ENCODE measurements at places on chromosomes 5 and 9.

GRCh38 chr9:121333950-121334773, 35.9 kb downstream of the STOM start:
- DNase-seq = no peak

GRCh38 chr9:135010921-135011320, 76.5 kb upstream of the OLFM1 start:
- DNase-seq = no peak

- no peak for DNase-seq
These were observed 34.4 kb upstream of the KCNIP1 start for GRCh38 chr5:170469414-170469813.

DNA sequence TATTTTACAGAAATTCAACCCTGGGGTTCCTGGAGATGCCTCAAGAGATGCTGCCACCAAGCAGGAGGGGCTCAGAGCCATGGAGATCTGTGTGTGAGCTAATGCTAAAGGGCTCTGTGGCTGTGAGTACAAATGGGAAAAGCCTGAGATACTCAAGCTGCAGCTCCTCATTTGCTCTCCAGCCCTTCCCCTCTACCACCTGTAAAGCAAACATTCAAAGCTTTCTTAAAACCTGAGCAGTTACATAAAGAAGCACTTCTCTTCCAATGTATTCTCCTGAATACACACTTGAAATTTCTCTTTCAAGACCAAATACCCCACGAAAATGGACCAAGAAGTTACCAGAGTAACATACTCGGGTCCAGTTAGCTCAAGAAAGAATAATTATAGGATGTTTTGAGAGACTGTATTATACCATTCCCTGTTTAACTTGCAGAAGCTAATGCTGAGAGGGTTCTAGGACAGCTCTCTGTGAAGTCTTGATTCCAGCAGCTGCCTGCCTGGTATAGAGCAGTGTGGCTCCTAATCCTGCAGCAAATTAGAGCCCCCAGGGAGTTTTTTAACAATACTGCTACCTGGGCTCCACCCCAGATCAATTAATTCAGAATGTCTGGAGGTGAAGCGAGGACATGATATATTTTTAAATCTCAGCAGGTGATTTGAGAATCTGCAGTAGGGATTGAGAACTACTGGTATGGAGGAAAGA, 21.1 kb downstream of the RGS7BP start:
- no peak for DNase-seq

GRCh38 chr5:140130949-140131733, 5.4 kb downstream of the IGIP start:
- DNase-seq = no peak

- DNase-seq = no peak
These were observed 16.3 kb upstream of the LAMC3 start for GRCh38 chr9:130992682-130993032.

GRCh38 chr9:21904776-21905175, 89.4 kb downstream of the CDKN2A start:
- DNase-seq = no peak

GRCh38 chr5:72281764-72282499, 38.1 kb downstream of the MRPS27 start:
- peak; percentile 4 for DNase-seq

DNA sequence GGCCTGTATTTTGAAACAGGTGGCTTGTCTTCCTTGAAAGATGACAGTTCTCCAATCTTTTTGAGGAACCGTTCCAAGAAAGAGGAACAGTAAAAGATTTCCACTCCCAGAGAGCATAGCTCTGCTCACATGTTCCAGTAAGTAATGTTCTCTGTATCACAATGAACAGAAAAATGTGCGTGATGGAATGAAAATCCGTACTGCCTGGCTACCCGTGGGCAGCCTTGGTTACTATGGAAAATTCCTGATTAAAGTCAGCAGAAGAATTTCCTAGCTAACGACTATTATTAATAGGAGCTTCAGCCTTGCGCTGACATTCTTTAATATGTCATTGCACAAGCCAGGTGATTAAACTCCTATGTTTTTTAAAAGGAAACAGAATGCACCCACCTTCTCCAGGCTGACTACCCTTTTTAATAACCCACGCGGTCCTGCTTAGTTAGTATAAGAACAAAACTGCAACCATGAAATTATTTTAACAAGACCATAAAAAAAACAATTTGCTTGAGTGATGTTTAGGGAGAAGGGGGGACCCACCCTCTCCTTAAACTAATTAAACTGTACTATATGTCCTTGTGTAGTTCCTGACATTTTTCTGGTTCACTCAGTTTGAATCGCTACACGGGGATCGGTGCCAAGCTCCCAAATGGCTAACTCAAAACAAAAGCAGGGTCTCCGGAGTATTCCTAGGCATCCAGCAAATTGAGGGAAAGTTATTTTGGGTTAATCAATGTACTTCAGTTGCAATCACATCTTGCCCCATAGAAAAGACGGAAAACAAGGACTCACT, 54.8 kb upstream of the CPEB4 start:
- no peak for DNase-seq

GRCh38 chr5:90658620-90659019, 100.0 kb downstream of the ADGRV1 start:
- no peak for DNase-seq

DNA sequence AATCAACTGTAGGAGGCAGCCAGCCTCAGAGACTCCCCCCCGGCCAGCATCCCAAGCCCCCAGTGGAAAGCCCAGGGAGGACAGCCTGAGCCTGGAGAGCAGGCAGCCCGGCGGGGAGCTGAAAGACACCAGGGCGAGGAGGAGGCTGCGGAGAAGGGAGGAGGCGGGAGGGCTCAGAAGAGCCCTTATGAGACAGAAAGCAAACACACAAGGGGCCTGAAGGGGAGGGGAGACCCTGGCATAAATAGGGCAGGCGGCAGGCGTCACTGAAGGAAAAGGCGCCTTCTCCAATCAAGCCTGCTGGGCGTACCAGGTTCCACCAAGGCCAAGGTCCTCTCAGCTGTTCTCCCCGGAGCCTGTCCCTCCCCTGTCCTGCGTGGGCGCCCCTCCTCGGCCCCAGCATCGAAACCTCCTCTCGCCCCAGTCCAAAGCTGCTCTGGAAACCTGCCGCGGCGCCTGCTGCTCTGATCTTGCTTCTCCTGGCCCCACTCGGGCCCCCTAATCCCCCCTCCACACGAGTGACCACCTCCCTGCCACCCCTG, 1.3 kb downstream of the SLC9A3 start:
- no peak for DNase-seq

DNA sequence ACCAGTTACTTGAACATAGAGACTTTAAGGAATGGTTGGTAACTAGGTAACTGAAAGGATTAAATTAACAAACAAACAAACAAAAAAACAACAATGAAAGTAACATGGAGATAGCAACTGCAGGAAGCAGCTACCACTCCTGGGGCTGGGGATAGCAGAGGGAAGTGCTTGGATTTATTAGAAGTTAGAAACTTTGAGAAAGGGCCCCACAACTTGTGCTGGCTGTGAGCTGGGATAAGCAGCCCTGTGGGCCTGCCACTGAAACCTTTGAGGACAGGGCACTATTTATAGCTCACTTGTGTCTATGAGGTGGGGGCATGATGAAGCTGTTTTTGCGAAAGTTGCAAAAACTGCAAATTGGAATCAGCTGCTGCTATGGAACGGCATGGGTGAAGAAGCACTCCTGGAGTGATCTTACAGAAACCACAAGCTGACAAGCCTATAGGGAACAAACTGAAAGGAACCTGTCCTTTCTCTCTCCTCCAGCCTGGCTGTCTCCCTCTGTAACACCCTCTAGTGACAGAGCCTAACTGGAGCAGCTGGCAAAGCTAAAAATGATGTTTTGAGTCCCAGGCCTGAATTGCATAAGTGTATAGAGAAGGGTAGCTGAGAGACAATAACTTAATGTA, 91.4 kb upstream of the RANBP6 start:
- peak; percentile 93 for DNase-seq

- no peak for DNase-seq
These were observed 524.9 kb upstream of the ITGA1 start for GRCh38 chr5:52262844-52263243.

DNA sequence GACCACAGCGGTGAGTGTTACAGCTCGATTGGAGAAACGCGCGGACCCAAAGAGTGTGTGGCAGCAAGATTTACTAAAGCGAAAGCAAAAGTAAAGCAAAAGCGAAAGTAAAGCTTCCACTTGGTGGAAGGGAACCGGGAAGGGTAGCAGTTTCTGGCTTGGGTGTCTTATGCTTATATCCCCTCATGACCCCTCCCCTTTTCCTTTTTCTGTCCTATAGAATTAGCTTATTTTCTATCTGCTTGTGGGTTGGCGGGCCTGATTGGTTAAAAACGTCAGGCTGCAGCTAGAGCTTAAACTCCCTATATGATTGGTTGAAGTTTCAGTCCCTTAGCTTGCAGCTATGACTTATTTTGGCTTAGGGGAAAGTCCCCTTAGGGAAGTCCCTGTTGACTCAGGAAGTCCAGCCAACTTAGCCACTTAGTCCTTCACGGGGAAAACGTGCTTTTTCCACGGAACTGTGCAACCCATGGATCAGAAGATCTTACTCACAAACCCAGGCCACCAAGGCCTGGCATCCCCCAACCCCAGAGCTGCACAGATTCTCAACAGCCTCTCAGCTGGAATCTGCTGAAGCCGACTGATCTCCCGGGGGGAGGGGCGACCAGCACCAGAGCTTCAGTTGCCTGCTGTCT, 114.2 kb upstream of the ADAMTS16 start:
- peak; percentile 28 for DNase-seq

DNA sequence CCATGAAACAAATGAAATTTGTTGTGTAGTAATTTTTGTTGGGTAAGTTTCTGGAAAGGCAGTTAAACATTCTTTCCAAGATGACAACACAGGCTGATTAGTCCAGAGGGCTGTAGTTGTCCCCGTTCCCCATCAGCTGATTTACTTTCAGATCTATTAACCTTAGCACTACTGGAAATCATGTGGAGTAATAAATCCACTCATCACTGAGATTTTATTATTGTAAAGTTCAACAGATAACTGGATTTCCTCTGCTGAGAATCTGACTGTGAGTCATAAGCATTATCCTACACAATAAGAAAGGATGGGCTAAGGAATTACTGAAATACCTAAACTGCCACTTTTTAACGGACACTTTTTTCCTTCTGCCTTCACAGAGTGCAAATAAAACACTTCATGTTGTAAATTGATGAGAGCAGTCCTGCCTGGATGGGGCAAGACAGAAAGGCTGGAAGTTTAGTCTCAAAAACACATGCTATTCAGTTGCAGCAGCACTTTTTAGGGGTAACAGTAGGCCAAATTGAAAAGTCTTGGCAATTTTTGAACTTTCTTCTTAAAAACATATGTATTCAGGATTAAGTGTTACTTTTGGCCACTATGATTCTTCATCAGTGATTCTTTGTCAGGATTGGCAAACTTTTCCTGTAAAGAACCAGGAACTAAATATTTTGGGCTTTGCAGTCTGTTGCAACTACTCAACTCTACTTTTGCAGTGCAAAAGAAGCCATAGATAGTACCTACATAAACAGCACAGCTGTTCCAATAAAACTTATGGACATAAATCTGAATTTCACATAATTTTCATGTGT, 7.0 kb downstream of the STOM start:
- DNase-seq = peak; percentile 20

DNA sequence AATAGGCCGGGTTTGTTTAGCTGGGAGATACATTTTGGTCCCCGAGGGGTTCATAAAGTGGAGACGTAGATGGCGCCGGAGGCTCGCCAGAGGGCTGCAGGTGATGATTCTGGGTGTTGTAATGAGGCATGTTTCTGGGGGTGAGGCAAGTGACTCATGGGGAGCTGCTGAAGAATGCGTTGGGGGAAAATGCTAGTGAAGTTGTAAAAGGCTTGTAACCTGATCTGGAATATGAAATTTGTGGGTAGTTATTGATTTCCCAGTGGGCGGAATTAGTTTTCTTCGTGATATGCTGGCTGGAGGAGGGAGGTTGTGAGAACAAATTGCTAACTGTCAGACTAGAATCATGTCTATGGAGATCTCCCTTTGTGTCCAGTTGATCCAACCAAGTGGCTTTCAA, 158.3 kb downstream of the DOCK2 start:
- DNase-seq = peak; percentile 85

- DNase-seq = no peak
These were observed 479.0 kb downstream of the CAAP1 start for GRCh38 chr9:26413611-26414010.

DNA sequence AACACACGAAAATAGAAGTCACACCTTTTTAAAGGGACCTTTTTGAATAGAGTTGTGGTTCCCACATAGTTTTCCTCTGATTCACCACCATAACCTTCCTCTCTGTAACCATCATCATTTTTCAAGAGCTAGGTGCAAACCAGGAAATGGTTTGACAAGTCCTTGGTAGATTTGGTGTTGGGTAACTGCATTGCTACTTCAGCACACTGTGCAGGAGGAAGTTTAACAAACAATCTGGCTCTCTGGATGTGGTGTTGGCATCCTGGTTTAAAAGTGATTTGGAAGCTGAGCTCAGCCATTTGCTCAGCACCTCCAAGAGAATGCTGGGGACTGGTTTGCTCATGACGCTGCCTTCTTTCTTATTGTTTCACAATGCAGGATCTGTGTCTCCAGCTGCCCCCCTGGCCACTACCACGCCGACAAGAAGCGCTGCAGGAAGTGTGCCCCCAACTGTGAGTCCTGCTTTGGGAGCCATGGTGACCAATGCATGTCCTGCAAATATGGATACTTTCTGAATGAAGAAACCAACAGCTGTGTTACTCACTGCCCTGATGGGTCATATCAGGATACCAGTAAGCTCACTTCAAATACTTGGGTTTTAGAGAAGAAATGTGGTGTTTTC, 213.1 kb downstream of the RFK start:
- no peak for DNase-seq

DNA sequence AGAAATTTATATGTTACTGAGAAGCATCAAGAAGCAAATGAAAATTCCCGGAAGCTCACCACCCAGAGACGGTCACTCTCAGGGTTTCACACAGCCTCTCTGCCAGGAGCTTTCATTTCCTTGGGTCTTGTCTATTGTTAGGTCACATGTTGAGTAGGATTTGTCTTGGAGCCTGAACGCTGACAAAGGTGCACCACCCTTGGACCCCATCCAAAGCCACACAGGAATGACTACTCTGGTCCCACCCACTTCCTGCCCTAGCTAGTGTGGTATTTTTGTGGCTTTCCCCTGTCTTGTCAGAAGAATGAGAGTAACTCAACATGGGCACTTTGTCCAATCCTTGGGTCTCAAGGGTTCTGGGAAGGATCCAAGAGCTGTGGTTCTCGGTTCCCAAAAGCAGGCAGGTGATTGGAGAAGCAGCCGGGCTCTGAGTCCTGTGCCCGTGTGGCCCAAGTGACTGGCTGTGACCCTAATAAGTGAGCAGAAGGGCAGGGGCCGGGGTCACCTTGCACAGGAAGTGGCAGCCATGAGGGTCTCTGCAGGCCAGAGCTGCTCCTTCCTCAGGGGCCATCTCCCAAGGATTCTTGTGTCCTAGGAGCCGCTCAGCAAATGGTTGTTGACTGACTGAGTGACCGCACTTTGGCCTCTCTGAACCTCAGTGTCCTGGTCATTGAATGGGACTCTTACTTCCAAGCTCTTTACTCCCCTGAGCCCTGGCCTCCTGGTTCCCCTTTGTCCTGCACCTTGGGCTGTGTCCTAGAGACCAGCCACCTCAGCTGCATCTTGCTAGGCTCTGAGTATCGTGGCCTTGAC, 6.9 kb downstream of the FGD3 start:
- peak; percentile 30 for DNase-seq

- DNase-seq = no peak
These were observed 241.5 kb upstream of the CDH18 start for GRCh38 chr5:20229303-20230005.

- no peak for DNase-seq
These were observed 38.3 kb upstream of the ZFYVE16 start for GRCh38 chr5:80369521-80369920.

GRCh38 chr5:121006217-121006616, 542.1 kb downstream of the PRR16 start:
- no peak for DNase-seq

- DNase-seq = no peak
These were observed 6.5 kb upstream of the OXCT1 start for GRCh38 chr5:41876678-41877077.

GRCh38 chr9:93505541-93506132, 52.3 kb upstream of the FAM120AOS start:
- peak; percentile 55 for DNase-seq

Data from NB4 (cell line).